ENCODE measurements at places on chromosomes 1 and 21.
A peak's percentile ranks its signal among the peaks of the same experiment; 100 is the strongest.

- no peak for DNase-seq
These were observed 45.3 kb downstream of the PDE9A start for GRCh38 chr21:42698733-42699132.

DNA sequence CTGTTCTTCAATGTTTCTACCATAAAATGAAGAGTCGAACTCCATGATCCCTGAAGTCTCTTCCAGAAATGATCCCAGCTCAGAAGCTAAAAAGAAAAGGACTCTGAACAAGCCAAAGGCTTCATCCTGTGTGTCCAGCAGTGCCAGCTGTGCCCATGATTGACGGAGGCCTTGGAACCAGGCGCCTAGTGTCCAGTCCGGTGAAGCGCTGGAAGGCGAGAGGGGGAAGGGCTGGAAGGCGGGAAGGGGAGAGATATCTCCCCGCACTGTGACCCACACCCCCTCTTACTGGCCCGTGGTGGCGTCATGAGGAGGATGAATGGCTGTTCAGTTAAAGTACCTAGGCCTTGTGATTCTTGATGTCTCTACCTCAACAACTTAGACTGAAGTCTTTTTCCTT lies 10.4 kb upstream of the PLEKHA6 start:
- no peak for DNase-seq

- DNase-seq, result no peak
These were observed 35.6 kb downstream of the LYST start for GRCh38 chr1:235831148-235831547.

DNA sequence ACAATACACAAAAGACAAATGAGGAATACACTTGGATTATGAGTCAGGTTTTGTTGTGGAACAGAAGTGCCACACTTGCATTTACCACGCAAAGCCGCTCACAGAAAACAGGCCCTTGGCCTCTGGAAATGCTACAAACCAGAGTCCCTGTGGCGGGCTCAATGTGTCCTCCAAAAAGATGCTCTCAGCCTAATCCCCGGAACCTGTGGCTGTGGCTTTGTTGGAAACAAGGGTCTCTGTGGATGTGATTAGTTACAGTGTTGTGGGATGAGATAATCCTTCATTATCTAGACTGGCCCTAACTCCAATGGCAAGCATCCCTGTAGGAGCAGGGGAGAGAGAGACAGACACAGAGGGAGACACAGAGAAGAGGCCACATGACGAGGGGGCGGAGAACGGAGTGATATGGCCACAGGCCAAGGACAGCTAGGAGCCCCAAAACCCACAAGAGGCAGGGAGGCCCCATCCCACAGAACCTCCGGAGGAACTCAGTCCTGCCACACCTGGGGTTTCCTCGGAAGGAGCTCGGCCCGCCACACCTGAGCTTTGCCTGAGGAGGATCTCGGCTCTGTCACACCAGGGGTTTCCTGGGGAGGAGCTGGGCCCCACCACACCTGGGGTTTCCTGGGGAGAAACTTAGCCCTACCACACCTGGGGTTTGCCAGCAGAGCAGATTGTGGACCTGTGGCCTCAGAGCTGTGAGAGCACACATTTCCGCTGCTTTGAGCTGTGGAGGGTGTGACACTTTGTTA lies 55.4 kb downstream of the NPHP4 start:
- no peak for DNase-seq

DNA sequence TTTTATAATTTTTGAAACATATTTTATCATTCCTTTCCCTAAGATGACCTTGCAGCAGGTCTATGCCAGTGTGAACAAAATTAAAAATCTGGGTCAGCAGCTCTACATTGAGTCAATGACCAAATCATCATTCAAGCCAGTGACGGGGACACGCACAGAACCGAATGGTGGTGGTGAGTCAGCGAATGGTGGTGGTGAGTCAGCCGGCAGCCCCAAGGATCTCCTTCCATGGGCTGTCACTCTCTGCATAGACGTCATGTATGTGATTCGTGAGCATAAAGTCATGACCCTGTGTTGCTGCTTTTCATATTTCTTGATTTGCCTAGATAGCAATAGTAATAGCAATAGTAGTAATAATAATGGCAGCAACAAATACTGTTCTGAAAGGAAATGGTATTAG lies 26.3 kb downstream of the PER3 start:
- no peak for DNase-seq

GRCh38 chr1:18907021-18907916 lies 4.9 kb upstream of the ALDH4A1 start:
- DNase-seq, result peak; percentile 25

DNA sequence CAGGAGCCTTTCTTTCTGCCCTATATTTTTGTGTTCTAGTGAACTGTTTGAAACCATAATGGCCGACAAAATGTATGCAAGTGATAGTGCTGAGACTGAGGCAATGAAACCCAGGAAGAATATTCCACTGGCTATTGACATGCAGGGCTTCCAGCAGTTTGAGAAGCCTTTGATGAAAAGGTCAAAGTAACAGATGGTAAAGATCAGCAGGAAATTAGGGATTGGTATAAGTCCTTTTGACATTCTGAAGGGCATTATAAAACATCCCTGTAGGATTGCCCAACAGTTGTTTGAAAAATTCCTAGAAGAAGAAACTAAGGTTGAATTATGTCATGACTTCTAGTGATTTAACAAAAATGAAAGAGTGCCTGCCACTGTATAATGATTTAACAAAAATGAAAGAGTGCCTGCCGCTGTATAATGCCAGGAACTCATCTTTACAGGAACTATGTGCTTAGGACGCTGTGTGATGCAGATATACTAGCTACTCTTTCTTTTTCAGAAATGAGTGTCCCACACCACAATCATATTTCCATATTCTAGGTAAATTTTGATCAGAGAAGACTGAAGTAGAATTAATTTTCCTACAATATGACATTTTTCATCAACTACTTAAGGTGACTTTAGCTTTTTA lies 283.9 kb upstream of the ST6GALNAC5 start:
- DNase-seq, result no peak

DNA sequence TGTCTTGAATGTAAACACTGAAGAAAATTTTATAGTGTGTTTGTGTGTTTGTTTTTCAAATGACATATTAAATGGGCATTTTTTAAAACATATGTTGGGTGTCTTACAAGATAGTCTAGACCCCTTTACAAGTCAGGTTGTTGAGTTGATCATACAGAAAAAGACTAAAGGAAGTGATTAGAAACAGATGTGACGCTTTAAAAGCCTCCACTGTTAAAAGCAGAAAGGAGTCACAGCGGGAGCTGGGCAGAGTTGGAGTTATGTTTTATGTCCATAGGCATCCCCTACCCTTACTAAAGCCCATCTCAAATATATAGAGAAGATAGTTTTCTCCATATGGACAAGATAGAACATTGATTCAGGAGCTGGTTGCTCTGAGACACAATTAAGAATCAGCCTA lies 393.9 kb downstream of the PLPP3 start:
- DNase-seq, result no peak

GRCh38 chr1:119865627-119866026 lies 30.7 kb downstream of the ADAM30 start:
- DNase-seq, result no peak

All from activated T-helper 1 cell treated with Interleukin-2 at 50 U/mL for 16 hours (primary cell).